ENCODE measurements at places on chromosomes 7 and 10. TPM values are rescaled to one million over a fixed set of nuclear protein-coding genes. Genes with fewer than 3 reads are reported as not detected.
A peak's percentile ranks its signal among the peaks of the same experiment; 100 is the strongest.

- no peak for DNase-seq
Measured at GRCh38 chr7:131546126-131546525, 10.3 kb downstream of the PODXL start.

- no peak for DNase-seq
Measured at GRCh38 chr7:30804078-30804661, 33.0 kb downstream of the MINDY4 start.

DNA sequence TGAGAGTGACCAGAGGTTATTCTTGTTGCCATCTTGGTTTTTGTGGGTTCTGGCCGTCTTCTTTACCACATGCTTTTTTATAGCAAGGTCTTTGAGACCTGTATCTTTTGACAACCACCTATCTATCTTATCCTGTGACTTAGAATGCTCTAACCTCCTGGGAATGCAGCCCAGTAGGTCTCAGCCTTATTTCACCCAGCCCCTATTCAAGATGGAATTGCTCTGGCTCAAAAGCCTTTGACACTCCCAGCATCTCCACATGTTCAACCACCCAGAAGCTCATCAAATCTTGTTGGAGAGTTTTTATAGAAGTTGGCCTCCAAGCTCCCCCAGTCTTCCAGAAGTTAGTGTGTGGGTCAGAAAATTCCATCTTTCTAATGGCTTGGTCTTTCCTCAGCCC, 464.3 kb upstream of the NRP1 start:
- DNase-seq: no peak

Gene RINT1
- 21.5 TPM for polyA plus RNA-seq

DNA sequence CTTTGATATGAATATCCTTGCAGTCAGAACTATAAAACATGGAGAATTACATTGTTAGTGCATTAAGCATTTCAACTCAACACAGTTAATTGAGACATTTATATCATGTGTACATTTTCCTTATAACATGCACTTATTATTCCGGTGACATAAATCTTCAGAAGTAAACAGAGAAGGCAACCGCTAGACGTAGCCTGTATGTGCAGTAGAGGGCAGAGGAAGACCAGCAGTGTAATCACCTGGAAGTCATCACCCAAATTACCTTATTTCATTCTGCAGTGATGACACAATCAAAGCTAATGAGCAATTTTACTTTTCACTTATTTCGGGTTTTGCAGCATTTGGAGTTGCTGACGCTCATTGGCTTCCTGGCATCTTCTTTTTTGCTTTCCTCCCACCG, 394.6 kb downstream of the SDK1 start:
- DNase-seq: no peak

GRCh38 chr10:15625261-15625660, 94.5 kb downstream of the ITGA8 start:
- no peak for DNase-seq

GRCh38 chr10:87546210-87546609, 41.5 kb downstream of the MINPP1 start:
- DNase-seq: no peak

Gene GNAT3
- polyA plus RNA-seq: not detected

DNA sequence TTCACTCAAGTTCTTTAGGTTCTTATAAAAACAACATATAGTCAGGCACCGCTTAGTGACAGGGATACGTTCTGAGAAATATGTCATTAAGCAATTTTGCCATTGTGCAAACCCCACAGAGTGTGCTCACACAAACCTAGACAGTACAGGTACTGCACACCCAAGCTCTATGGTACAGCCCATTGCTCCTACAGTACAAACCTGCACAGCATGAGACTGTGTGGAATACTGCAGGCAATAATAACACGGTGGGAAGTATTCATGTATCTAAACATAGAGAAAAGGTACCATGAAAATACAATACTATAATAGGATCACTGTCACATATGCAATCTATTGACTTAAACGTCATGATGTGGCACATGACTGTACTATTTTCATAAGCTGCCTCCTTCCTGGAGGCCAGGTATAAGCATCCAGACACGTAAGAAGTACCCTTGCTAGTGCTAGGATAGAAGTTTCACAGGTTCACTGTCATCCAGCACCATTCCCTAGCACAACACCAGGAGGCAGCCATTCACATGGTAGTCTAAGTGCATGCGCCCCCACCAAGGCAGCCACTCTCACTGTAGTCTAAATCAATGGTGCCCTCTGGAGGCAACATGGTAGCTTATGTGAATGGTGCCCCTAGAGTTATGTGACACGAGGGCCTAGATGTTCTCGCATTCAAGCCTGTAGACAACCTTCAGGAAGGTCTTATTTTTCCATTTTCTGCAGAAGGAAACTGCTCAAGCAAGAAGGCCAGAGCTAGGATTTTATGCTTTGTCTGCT, 98.5 kb downstream of the ARHGAP22 start:
- DNase-seq: no peak

DNA sequence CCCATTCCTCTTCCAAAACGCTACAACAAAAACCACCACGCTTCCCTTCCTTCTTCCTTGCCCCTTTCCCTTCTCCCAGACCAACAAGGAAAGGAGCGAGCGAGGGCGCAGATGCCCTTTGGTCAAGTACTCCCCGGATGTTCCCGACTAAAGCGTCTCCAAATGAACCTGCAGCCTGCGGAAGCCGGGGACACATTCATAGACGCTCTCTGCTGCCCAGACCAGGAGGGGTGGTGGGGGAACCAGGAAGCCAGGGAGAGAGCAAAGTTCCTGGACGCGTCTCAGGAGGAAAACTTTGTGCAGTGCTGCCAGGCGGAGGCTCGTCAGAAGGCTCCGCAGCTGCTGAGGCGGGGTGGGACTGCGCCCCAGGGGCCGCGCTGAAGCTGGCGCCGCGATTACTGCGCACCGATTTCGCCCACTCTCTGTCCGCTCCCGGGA, 754 bp downstream of the SEMA3D start:
- DNase-seq: peak; percentile 60

DNA sequence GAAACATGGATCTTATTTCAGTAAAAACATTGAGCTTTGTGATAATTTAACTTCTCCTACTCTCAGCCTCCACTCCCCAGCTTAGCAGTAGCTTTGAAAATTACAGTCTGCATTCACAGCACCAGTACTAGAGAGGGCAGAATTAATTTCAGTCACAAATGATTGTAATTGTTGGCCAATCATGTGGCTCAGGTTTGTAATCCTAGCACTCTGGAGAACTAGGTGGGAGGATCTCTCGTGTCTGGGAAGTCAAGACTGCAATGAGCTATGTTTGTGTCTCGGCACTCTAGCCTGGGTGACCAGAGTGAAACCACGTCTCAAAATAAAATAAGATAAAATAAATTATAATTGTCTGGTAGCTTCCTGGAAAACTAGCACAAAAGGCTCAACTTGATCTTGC, 620.9 kb downstream of the TNS3 start:
- no peak for DNase-seq

DNA sequence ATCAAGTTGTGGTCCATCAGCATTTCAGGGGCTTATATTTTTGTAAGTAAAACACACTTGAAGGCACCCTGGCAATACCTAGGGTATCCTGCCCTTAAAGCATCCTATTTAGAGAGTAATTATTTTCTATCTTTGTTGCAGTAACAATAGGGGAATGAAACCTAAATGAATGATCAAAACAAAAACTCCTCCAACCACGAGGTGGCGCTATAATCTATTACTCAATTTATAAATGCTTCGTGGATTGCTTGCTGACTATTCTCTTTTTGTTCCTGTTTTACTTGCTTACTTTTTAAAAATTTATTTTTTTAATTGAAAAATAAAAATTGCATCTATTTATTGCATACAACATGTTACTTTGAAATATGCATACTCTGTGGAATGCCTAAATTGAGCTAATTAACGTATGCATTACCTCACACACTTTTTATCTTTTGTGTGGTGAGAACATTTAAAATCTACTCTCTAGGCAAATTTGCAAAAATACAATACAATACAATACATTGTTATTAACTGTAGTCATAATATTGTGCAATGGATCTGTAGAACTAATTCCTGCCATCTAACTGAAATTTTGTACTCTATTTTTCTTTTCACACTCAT, 147.7 kb upstream of the BMPER start:
- DNase-seq: no peak

Gene CTAGE8
- 1.4 TPM for polyA plus RNA-seq

DNA sequence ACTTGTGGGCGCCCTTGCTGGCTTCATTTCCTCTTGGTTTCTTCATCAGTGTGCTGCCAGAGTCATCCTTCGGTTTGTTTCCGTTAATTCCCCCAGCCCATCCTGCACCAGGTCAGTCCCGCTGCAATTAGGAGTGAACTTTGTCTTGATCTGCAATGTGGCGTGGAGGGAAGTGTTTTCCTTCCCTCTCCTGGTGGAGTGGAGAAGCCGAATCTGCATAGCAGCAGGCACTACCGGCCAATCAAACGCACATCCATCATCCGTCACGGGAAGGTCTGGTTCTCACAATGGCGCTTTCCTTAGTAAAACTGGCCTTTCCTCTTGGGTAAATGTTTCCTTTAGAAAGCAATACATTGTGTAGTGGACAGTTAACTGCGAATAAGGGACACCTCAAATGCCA, 337.5 kb downstream of the CXCL12 start:
- DNase-seq: no peak

- DNase-seq: no peak
Measured at GRCh38 chr10:103548581-103549348, 55.3 kb downstream of the NEURL1 start.

DNA sequence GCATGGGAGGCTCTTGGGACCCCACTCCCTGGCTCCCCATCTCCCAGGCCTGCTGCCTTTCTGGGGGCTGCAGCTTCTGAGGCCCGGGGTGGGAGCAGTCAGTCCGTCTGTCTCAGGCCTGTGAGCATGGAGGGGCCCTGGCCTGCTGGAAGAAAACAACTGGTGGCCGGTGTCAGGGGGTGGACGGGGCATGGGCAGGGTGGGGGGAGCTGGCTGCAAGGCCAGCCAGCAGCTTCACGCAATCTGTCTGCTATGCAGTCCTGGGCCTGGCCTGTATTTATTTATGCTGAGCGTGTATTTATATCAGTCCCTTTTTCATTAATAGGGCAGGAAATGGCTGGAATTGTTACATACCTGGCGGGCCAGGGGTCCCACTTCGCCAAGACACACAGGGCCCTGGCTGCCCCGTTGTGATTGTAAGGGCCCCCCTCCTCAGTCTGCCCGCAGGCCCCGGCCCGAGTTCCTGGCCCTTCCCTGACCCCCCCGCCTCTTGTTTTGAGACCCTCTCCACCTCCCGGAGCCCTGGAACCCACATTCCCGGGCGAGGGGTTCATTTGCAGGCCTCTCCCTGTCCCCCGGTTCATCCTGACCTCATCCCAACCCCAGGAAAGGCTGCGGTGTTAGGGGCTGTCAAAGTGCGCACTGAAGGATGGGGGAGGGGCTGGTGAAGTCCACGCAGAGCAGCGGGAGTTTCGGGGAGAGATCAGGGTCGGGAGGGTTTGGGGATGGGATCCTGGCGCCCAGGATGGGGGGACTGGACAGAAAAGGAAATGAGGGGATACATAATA, 8.2 kb downstream of the TMEM270 start:
- DNase-seq: no peak

DNA sequence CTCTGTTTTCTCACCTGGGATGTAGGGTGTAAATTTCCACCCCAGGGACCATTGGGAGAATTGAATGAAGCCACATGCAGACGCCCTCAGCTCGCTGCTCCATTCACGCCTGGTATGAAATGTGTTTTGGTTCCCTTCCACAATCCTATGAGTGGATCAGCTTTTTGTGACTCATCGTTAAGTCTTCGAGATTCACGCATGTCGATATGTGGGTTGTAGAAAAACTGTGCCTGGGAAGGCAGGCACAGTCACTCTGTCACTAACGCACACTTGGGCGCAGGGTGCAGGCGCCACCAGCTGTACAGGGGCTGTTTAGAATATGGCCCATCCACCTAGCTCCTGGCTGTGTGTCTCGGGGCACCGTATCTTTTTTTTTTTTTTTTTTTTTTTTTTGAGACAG, 64.2 kb upstream of the SH2B2 start:
- DNase-seq: no peak

GRCh38 chr10:120897343-120897742, 46.2 kb downstream of the WDR11 start:
- no peak for DNase-seq

Gene VIPR2
- polyA plus RNA-seq: 12.1 TPM

Gene LMOD2
- polyA plus RNA-seq: 138 TPM

Gene ZRANB1
- polyA plus RNA-seq: 18.3 TPM

DNA sequence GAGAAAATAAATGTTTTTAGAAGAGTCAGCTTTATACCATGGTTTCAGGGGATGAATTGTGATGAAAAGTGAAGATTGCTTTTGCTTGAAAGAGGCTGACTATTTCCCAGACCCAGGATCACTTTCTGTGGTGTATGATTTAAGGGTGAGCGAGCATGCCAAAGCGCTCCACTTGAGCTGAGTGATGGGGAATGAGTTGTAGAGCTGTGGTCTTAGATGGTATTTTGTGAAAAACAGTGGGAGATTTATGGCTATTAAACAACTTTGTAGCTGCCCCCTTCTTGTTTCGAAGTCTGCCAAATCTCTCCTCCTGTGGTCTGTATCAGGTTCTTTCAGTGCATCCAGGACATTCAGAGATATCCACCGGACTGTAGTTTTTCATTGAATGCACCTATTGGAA, 888.2 kb downstream of the LRMDA start:
- DNase-seq: no peak

DNA sequence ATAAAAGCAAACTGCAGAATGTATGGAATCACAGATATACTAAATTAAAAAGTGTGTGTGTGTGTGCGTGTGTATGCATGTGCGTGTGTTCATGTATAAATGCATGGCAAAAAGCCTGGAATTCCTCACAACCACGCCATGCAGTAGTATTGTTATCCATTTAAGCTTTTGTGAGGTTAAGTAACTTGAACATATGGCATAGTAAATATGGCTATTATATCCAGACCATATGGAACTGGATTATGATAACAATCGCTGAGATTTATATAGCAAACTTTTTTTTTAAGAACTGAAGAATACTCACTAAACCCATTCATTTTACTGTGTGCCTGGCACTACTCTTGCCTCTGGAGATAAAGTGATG, 22.3 kb upstream of the NANOS1 start:
- no peak for DNase-seq
